ENCODE measurements at places on chromosomes 11 and 22. TPM values are rescaled to one million over a fixed set of nuclear protein-coding genes. Genes with fewer than 3 reads are reported as not detected.

Gene SEPTIN3
- total RNA-seq, result 4.2 TPM

DNA sequence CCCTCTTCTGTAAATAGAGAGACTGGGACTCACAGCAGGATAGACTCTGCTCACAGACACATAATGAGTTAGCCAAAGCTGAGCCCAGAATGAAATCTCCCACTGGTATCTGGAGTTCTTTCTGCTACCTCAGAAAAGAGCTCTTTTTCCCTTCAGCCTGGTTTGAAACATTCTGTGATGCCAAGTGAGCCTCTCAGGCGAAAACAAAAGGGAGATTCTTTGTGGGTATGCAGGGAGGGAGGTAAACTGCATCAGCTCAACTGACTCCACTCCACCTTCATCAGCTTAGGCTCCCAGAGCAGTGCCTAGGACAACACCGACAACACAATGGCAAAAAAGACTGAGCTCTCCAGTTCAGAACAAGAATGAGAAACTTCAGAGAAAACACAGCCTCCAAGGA lies 55.1 kb upstream of the SCUBE2 start:
- no peak for DNase-seq

- no peak for DNase-seq
Measured at GRCh38 chr11:68035266-68035876, 3.5 kb upstream of the TCIRG1 start.

- DNase-seq, result no peak
Measured at GRCh38 chr22:40739721-40740120, 60.4 kb downstream of the MCHR1 start.

Gene SDHD
- 115 TPM for total RNA-seq

GRCh38 chr22:24156141-24156912 lies 25.0 kb upstream of the SUSD2 start:
- peak; percentile 70 for DNase-seq

DNA sequence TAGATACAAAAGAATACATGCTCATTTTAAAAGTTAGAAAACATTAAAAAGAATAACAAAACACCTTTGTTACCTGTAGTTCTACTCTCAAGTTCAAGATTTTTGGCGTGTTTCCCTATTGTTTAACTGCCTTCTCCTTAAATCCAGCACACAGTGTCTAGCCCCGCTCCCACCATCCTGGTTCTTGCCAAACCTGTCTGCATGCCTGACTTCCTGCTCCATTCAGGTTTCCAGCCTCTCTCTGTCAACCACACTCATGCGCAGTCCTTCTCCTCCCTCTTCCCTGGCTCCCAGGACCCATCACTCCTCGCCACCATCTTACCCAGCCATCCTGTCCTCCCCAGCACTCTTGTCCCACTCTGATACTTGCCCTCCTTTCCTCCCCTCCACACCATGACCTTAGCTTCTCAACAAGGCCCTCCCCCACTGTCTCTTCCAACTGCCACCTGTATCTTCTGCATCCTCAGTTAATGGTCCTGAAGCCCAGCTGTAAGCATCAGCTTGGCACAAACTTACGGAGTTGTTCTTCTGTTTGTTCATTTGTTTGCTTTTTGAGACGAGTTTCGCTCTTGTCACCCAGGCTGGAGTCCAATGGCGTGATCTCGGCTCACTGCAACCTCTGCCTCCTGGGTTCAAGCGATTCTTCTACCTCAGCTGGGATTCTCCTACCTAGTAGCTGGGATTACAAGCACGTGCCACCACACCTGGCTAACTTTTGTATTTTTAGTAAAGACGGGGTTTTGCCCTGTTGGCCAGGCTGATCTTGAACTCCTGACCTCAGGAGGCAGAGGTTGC lies 7.5 kb upstream of the MYH9 start:
- DNase-seq, result no peak

Gene NELL1
- not detected for total RNA-seq

- no peak for DNase-seq
Measured at GRCh38 chr11:63682066-63683021, 1.0 kb downstream of the RTN3 start.

Gene SHISAL1
- not detected for total RNA-seq

Gene JAML
- 125 TPM for total RNA-seq
